ENCODE measurements at places on chromosomes 3 and 15.
A peak's percentile ranks its signal among the peaks of the same experiment; 100 is the strongest.

DNA sequence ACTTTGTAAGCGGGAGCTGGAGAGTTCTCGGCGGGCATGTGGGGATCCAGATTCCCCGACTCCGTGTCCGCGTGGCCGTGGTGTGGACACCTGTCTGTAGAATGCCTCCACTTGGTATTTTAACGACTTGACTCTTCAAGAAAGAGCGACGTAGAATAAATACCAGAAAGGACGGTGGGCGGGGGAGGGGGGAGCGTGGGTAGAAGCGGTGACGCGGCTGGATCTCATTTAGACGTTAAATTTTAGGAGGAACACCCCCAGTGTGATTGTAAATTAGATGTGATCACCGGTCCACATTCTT lies 620 bp upstream of the PYGO1 start:
- no peak for DNase-seq

- DNase-seq = no peak
These were observed 136.7 kb downstream of the CCNL1 start for GRCh38 chr3:157023226-157023625.

- no peak for DNase-seq
These were observed 79.1 kb upstream of the FOXB1 start for GRCh38 chr15:59924812-59925522.

GRCh38 chr3:126753191-126754160 lies 49.4 kb downstream of the CHCHD6 start:
- peak; percentile 30 for DNase-seq

GRCh38 chr15:76904461-76905012 lies 603 bp downstream of the SCAPER start:
- DNase-seq = peak; percentile 13

- DNase-seq = no peak
These were observed 278.9 kb downstream of the OCA2 start for GRCh38 chr15:27820232-27820631.

Measured in cardiac fibroblast (primary cell).